LoVo (cell line): ENCODE measurements at places on chromosomes 1 and 21.

- DNase-seq: peak; percentile 53
Observed at GRCh38 chr1:172745014-172745413, 86.1 kb downstream of the FASLG start.

- DNase-seq: no peak
Observed at GRCh38 chr21:42341776-42342542, 8.8 kb downstream of the TFF2 start.

- DNase-seq: no peak
Observed at GRCh38 chr1:156048663-156049258, 4.8 kb downstream of the UBQLN4 start.

DNA sequence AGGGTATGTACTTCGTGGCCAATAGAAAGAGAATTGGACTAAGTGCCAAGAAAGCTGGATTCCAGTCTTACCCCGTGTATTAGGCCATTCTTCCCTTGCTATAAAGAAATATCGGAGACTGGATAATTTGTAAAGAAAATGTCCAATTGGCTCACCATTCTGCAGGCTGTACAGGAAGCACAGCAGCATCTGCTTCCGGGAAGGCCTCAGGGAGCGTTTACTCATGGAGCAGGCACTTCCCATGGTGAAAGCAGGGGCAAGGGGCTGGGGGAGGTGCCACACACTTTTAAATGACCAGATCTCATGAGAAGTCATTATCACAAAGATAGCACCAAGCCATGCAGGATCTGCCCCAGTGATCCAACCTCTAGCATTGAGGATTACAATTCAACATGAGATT lies 7.8 kb upstream of the AMIGO1 start:
- no peak for DNase-seq

DNA sequence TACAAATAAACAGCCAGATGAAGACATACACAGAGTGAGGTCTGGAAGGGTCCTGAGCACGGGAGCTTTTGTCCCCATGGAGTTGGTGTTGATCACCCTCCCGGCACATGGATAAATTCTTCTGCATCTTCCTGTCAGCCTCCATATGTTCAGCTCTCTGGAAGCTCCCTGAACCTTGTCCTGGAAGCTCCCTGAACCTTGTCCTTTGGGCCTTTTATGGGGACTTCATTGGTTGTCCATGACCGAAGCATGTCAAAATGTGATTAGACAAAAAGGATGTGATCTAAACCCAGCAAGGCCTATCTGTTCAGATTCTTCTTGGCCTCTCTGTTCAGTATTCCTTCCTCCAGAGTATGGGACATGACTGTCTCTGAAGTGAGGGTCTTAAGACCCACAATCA lies 25.4 kb upstream of the RNF11 start:
- no peak for DNase-seq

DNA sequence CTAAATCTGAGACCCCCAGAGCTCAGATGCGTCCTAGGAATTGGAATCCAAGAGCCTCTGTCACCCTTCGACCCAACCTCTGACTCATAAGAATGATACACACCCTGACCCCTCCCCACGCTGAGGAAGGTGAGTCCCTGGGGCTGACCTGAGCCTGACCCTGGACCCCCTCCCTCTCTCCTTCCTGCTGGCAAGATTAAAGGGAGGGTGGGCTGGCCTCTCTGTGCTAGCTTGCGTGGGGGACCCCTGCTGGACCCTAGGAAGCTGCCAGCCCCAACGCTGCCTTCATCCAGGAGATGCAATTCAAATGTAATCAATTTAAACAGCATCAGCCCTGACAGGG lies 627 bp downstream of the PLEKHA6 start:
- no peak for DNase-seq

GRCh38 chr21:33750017-33750416 lies 107.7 kb downstream of the ITSN1 start:
- no peak for DNase-seq

DNA sequence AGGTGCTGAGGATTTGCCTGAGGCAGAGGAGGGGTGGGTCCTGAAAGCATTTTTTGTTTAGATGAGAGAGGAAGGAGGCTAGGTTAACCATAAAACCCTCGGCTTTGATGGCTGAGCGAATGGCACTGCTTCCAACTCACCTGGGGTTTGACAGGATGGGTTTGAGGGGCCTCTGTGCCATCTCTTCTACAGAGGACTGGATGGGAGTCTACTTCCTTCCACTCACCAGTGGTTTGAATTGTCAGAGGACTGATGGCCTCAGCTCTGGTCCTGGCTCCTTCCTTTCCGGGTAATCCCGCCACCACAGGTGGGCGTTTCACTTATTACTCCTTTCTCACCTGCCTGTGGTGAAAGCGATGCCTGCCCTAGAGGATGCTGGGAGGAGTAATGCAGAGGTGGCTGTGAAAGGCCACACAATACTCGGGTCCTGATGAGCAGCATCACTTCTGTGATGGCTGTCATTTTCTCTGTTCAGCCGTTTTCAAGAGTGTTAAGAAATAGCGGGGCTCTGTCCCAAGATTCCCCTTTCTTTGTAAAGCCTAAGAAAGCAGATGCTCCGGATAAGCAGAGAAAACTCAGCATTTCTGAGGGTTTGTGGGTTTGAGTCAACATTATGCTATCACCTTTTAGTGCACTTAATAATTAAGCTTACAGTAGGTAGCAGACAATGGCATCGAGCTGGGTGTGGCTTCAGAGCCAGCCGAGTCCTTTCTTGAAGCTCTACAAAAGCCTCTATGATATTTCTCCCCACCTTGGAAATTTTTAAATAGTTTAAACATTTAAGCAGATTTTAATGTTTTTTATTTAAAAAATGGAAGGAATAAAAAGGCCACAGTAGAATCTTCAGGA lies 220.7 kb downstream of the HLX start:
- DNase-seq: no peak

GRCh38 chr1:23556635-23557470 lies 2.4 kb downstream of the ID3 start:
- DNase-seq: no peak

GRCh38 chr1:172630056-172630818 lies 28.7 kb upstream of the FASLG start:
- DNase-seq: no peak

DNA sequence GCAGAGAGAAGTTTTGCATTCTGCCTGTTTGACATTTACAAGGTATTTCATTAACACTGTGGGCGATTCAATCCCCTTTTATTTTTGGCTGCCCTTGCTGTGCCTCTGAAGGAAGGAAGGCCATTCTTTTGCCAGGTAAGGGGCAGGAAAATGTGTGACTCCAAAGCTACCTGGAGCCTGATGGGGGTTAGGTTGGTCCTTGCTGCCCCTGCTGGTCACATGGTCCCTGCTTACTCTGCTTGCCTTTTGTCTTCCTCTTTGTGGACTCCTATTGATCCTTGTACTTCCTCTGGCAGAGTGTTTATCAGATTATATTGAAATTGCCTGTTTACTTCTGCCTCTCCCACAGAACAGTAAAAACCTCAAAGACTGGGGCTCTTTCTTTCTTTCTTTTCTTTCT lies 65.7 kb downstream of the ST6GALNAC3 start:
- DNase-seq: no peak

GRCh38 chr1:44817771-44818495 lies 9.6 kb downstream of the BTBD19 start:
- no peak for DNase-seq

GRCh38 chr1:243848858-243849420 lies 1.1 kb downstream of the AKT3 start:
- DNase-seq: peak; percentile 13

DNA sequence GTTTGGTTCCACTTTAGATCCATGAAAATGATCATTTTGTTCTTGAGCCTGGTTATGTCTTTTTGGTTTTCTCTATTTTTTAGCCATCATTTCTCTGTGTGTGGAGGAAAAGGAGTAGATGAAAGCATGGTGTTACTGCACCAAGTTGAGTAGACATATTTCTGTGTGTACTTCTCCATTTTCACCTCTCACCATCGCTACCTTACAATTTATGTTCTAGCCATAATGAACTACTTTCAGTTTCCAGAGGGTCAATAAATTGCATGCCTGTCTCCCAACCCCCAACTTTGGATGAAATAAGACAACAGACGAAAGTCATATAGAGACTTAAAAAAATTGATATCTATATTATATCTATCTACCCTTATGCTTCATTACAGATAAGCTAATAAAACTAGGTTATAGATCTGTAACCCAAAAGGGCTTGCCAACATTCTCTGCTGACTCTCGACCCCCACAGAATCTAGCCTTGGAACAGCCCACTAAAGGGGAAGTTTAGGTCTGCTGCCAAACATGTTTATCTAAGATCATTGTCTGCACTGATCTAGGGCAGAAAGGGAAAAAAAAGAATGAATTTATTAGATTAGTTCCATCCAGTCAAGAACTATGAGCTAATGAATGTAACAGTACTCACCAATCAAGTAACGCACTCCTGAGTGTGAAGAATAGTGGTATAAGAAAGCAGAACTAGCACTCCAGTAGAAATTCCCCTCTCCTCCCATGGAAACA lies 7.5 kb upstream of the MAN1A2 start:
- no peak for DNase-seq

- DNase-seq: peak; percentile 74
Observed at GRCh38 chr1:155139895-155140629, at the start of gene DPM3. DPM3 (minus strand) TSS chr1:155140531; CDS start chr1:155140240, 291 bp downstream.

- DNase-seq: no peak
Observed at GRCh38 chr1:225388372-225388771, 39.5 kb downstream of the LBR start.

DNA sequence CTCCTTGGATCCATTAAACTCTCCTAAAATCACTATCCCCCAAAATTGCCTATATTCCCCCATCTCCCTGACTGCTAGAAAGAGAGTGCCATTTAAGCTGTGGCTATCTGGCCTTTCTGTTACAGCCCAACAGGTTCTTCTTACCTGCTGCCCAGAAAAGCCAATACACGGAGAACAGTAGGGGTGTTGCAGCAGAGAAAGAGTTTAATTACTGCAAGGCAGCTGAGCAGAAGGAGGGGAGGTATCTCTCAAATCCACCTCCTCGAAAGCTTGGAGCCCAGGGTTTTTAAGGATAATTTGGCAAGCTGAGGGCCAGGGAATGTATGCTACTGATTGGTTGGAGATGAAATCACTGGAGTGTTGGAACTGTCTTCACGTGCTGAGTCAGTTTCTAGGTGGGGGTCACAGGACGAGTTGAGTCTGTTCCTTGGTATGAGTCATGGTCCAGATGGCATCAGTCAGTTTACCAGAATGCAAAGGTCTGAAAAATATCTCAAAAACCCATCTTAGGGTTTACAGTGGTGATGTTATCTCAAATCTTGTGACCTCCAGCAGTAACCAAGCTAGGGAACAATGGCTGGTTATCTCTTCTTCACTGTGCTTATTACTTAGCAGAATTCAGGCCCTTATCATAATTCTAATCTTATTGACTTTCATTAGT lies 89.8 kb downstream of the SMYD3 start:
- no peak for DNase-seq

DNA sequence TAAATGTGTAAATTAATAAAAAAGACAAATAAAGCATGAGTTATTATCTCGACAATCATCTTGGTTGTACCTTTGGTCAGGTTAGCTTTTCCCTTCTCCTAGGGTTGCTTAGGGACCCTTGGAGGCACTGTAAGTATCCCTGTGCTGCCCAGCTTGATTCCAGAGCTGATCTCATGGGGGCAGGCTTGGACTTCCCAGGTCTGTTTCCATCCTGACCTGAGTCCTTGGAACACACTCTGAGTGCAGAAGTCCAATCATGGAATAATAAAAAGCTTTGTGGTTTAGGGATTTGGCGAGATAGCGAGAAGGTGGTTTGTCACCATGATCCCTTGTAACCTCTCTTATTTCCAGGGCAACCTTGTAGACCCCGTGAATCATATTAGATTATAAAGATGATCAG lies 18.7 kb upstream of the PAPPA2 start:
- DNase-seq: no peak

DNA sequence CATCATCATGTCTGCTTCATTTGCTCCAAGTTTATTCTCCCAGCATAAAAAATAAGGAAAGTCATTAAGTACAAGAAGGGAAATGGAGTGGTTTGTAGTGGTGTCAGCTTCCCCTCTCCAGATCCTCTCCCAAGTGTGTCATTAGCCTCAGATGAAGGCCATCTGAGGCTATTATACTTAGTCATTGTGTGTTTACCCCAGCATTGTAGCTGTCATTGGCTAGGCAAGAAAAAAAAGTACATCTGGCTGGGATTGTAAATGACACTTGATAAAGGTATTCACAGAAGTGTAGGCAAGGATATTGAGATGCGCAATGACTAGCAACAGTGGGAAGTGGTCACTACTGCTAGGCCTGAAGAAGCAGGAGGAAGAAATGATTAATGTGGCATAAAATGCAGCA lies 316.9 kb upstream of the SGIP1 start:
- DNase-seq: no peak

DNA sequence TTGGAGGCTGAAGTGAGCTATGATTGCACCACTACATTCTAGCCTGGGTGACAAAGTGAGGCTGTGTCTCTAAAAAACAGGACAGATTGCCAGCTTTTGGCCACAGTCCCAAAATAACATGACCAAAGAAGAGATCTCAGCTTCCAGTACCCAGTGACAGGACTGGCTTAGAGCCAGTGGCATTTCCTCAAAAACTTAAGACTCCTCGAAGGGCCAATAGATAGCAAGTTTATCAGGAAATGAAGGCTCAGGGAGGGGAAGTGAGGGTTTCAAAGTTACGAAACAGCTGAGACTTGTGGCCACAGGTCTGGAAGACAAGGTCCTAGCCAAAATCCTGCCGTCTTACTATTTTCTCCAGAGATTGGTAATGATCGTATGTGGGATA lies 6.3 kb upstream of the TMEM39B start:
- DNase-seq: peak; percentile 75

DNA sequence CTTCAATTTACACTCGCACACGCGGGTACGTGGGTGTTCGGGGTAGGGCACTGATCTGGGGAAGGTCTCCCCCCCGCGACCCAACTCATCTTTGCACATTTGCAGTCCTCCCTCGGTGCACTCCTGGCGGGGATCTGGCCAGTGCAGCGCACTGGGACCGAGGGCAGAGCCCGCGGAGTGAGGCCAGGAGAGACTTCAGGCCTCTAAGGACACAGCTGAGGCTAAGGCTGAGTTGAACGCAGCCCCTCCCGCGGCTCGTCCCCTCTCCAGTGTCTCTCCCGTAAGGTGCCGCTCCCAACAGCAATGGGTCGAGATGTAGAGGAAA lies 936 bp upstream of the NCAM2 start:
- no peak for DNase-seq
